Activated T-cell treated with anti-CD3 and anti-CD28 coated beads for 48 hours (primary cell): ENCODE measurements at places on chromosomes 13 and 19.
A peak's percentile ranks its signal among the peaks of the same experiment; 100 is the strongest.

DNA sequence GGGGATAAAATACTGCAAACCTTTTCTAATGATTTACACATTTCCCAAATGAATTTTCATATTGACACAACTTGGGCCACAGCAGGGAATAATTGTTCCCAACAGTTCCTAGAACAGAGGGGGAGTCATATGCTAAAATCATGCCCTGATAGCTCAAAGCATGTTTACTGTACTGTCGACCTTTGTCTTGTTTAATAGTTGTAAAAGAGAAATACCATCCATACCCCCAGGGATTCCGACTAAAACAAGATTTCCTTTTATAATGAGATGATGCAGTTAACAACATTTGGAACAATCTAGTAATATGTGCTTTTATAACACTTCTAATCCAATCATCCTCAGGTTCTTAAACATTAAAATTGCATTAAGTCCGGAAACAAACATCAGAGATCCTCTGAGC lies 759.7 kb downstream of the OLFM4 start:
- DNase-seq = no peak

GRCh38 chr13:106498158-106498557 lies 37.3 kb downstream of the EFNB2 start:
- DNase-seq = no peak

DNA sequence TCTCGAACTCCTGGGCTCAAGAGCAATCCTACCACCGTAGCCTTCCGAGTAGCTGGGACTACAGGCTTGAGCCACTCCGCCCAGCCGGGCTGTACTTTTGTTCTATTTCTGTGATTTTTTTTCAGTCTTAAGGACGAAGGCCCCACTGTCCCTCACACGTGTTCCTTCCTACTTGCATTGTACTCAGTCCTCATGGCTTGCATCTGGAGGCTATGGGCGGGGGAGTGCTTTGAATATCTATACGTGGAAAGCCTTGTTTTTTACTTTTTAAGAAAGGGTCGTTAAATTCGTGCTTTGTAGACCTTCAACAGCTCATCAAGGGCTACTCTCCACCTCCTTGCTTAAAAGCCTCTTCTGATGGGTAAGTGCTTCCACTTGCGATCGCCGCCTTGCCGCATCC lies 36.8 kb downstream of the NLRP12 start:
- DNase-seq = no peak

DNA sequence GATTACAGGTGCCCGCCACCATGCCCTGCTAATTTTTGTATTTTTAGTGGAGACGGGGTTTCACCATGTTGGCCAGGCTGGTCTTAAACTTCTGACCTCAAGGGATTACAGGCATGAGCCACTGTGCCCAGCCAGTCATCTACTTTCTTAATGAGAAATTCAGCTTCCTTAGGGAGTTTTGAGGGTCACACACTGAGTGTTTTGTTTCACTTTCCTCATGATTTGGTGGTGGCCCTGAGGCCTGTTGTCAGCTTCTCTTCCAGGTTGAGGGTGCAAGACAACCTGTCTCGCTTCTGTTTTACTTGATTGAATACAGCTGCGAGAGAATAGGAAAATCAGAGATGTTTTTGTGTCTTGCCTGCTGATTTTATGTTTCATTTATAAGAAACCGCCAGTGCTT lies 9.9 kb downstream of the FRY start:
- DNase-seq = no peak

- DNase-seq = peak; percentile 66
These were observed 2.3 kb upstream of the STRN4 start for GRCh38 chr19:46748325-46749109.

DNA sequence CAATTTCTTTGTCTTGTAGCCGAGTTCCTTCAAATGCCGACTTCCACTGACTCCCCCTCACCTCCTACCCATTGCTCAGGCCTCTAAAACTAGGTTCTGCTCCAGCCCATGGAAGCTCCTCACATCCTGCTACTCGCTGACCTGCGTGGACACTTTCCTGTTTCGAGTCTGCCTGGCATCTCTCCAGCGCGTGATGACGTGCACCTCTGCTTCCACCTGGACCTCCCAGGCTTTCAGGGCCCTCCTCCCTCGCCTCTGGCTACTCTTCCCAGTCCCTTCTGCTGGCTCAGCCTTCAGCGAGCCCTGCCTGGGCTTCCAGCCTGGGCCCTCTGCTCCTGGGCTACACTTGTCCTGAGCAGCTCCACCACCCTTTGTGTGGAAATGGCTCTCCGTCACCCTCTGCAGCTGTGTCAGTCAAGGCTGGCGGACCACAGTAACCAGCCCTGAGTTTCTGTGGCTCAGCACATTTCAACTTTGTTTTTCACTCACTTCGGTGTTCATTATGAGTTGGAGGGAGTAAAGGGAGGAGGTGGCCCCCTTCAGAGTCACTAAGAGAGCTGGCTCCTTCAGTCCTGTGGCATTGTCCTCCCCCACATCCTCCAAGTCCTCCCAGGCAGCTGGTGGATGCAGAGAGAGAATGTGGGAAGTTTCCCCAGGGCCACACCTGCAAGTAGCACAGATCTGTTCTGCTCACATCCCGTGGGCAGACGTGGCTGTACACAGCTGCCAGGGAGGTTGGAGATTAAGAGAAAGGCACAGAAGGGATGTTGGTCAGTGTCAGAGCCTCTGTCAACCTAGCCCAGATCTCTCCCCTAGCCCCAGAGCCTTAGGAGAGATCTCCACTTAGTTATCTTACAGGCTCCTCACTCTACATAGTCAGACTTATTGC lies 49.4 kb downstream of the SERP2 start:
- no peak for DNase-seq

DNA sequence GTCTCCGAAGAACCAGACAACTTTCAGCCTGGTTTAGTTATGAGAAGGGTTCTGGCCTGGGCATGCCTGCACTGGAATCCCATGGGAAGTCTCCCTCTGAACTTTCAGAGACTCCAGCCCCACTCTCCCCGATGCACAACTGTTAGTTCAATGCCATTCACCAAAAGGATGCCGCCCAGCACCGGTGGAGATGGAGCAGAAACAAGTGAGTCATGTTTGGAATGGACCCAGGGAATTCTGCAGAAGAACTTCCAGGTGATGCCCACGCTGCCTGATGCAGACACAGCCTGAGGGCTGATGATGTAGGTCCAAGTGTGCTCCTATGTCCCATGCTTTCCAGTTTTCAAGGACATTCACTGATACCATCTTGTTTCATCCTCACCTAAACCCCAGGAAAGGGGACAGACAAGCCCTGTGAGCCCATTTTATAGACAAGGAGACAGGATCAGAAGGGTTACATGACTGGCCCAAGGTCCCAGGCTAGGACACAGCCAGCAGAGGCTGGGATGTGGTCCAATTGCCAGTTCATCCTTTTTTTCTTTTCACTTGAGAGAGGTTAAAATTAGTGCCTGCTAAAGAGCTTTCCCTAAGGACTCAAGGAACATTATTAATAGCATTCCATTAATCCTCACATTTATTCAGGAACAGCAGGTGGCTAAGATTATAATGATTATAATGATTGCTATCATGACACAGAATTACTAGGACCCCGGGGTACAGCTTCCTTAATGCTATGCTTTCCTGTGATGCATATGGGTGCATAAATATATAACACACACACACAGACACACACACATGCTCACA lies 39.5 kb downstream of the SIAH3 start:
- no peak for DNase-seq

DNA sequence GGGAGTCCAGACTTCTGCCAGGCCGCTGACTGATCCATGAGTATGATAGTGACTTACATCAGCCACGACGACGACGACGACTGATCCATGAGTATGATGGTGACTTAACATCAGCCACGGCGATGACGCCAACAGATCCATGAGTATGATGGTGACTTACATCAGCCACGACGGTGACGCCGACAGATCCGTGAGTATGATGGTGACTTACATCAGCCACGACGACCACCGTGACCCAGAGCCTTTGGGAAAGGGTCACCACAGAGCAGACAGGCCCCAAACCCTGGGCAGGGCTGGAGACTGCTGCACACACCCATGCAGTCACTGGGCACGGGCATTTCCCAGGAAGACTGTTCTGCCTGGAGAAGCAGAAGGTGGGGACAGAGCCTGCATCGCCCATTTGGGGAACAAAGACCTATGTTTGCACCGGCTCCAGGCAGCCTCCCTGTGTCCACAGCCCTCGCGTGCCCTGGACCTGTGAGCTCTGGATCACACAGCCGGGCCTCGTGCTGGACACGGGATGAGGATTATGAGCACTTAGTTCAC lies 130.9 kb upstream of the SPACA7 start:
- DNase-seq = no peak

DNA sequence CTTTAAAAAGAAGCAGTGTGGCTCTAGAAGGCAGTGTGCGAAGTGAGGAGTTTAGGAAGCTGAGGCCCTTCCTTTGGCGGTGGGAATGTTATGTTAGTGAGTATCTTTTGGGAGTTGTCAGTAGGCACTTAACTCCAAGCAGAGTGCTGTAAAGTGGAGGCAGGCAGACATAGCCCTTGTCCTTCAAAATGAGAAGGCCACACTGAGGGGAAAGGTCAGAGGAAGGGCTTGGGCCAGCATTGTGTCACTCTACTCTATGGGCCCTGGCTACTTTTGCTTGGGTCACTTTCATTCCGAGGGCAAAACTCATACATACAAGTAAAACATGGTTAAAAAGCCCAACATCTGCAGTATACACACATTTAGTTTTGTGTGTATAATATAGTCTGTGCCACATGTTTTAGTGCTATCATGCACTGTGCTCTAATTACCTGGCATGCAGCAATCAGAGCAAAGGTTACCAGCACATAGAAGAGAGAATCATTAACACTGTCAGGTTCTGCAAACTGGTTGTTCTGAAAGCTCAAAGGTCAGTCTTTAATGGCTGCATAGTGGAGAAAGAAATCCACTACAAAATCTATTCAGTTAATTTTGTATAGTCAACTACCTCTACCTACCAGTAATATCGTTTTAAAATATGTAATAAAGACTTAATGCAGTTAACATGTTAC lies 64.4 kb downstream of the WASF3 start:
- no peak for DNase-seq

GRCh38 chr19:55857149-55857548 lies 20.8 kb downstream of the NLRP4 start:
- no peak for DNase-seq

DNA sequence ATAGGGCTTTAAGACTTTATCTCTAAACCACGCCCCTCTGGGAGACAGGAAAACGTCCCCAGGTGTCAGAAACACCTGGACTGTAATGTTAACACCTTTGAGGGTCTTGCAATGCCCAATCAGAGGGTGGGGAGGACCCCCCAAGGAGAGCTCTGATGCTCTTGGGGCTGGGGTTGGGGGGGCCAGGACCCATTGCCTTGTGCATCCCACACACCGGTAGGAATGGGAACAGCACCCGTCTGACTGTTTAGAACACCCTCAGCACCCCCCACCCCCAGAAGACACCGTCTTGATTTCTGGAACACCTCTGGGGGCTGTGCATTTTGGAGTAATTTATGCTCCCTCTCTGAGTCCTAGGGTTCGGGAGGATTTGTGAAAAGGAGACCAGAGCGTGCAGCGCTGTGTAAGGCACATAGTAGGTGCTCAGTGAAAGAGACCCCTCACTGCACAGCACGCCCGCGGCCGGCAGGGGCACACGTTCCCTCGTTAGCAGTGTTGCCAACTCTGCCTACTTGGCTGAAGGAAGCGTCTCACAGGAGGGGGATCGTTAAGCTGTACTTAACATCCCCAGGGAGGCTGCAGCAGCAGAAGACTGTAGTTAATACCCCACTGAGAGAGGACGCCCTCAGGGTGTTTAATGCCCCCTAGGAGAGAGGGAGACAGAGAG lies 2.8 kb upstream of the ERFL start:
- DNase-seq = no peak

- no peak for DNase-seq
These were observed 11.6 kb upstream of the FPR3 start for GRCh38 chr19:51783372-51783771.

DNA sequence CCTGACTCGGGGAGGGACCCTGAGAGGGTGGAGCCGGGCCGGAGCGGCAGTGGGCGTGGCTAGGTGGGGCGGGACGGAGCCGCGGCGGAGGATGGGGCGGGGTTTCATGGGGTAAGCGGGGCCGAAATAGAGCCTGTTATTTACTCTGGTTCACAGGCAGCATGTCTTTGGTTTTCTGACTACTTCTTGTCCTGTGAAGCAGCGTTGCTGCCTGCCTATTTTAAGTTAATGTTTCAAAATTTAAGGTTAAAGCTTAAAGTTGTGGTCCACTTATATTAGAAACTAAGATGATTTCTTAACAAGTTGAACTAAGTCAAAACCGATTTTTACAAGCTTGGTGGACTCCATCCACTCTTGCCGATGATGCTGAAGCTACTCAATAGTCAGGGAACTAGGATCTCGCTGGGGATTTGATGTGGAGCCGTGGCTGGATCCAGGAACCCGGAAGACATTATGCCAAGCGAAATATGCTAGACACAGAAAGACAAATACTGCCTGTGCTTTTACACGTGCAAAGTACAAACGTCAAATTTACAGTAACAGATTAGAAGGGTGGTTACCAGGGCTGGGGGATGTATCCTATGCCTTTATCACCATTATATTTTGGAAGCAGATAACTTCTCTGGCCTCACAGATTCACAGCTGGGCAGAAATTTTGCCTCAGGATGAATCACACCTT lies 433 bp upstream of the ZNF616 start:
- no peak for DNase-seq

GRCh38 chr19:53101518-53101917 lies 1.7 kb downstream of the ZNF160 start:
- no peak for DNase-seq

DNA sequence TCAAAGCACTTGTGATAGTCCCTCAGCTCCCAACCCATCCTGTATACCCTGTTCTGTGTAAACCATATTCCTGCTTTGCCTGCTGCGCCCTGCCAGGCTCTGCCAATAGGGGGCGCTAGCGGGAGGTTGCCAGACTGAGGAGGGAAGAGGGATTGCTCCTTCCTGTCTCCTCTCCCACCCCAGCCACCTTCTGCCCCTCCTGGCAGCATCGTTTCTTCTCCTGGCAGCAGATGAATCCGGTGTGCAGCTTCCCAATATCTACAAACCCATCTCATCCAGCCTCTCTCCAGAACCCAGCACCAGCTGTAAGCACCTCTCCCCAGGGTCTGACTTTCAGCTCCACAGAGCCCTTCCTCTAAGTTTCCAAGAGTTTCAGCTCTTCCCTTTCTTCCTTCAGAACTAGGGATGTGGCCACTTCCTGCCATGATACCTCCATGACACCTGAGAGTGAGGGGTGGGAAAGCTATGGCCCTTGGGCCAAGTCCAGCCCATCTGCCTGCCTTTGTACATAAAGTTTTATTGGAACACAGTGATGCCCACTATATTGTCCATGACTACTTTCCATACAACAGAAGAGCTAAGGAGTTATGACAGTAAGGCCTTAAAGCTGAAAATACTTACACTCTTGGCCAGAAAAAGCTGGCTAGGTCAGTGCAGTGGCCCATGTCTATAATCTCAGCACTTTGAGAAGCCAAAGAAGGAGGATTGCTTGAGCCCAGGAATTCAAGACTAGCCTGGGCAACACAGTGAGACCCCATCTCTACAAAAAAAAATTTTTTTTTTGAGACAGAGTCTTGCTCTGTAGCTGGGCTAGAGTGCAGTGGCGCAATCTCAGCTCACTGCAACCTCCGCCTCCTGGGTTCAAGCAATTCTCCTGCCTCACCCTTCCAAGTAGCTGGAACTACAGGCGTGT lies 34.5 kb upstream of the ATP1A3 start:
- peak; percentile 49 for DNase-seq
